ENCODE measurements at places on chromosomes 3 and 15.

GRCh38 chr3:150384296-150385212 is 23.5 kb upstream of the TSC22D2 start:
- H3K4me1 ChIP-seq = peaks cover 18% of the 10 kb centered on the region
- H3K27me3 ChIP-seq = no peaks in the 10 kb centered on the region
- no peaks in the 10 kb centered on the region for H3K36me3 ChIP-seq
- DNase-seq = peak; percentile 51

GRCh38 chr15:66598095-66598815 is 32.5 kb upstream of the LCTL start:
- H3K27me3 ChIP-seq = peaks cover 42% of the 10 kb centered on the region
- no peak overlapping the region for H3K27ac ChIP-seq
- H3K4me1 ChIP-seq = peaks cover 8% of the 10 kb centered on the region
- no peak overlapping the region for H3K4me3 ChIP-seq
- DNase-seq = no peak

DNA sequence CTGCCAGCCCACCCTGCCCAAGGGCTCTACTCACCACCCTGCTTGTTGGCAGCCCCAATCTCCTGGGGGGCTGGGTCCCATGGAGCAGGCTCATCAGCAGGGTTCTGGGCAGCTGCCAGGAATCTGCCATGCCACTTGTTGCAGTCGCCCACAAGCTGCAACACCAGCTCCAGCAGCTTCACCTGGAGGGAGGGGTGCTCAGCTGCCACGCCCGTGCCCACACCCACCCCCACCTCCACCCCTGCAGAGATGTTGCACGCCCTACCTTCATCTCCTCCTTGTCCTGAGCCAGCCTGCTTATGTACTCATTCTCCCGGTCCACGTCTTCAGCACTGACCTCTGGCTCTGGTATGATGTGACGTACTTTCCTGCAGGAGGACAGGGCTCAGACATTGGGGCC is 77.9 kb upstream of the C2CD4B start:
- DNase-seq = no peak
- no peaks in the 10 kb centered on the region for H3K4me1 ChIP-seq

- H3K4me3 ChIP-seq = no peak overlapping the region
- no peak for DNase-seq
- H3K27ac ChIP-seq = no peak overlapping the region
- H3K27me3 ChIP-seq = no peaks in the 10 kb centered on the region
- no peaks in the 10 kb centered on the region for H3K36me3 ChIP-seq
These were observed 187.2 kb downstream of the GHSR start for GRCh38 chr3:172261054-172261453.

GRCh38 chr3:65577843-65578430 is 460.8 kb downstream of the MAGI1 start:
- no peaks in the 10 kb centered on the region for H3K36me3 ChIP-seq
- no peak for DNase-seq
- no peaks in the 10 kb centered on the region for H3K4me1 ChIP-seq
- no peaks in the 10 kb centered on the region for H3K27me3 ChIP-seq

DNA sequence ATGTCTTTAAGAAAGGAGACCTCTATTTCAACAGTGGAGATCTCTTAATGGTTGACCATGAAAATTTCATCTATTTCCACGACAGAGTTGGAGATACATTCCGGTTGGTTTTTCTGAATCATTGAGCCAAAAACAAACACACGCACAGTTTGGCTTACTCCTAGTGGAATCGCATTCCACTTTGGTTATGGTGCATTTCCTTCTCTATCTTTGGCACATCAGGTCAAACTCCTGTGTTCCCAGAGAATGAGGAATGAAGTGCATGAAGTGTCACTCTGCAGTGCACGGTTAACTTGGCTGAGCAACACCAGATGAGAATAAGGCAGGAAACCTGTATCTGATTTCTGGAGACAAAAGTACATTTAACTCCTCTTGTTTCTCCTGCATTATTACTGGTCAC is 38.5 kb downstream of the HDC start:
- no peak for DNase-seq
- H3K4me3 ChIP-seq = no peak overlapping the region
- H3K4me1 ChIP-seq = no peaks in the 10 kb centered on the region
- H3K27ac ChIP-seq = no peak overlapping the region

GRCh38 chr15:66459818-66460615 is 37.5 kb downstream of the SNAPC5 start:
- no peak overlapping the region for H3K4me3 ChIP-seq
- H3K27me3 ChIP-seq = no peaks in the 10 kb centered on the region
- H3K27ac ChIP-seq = peak overlapping the region; percentile 38

DNA sequence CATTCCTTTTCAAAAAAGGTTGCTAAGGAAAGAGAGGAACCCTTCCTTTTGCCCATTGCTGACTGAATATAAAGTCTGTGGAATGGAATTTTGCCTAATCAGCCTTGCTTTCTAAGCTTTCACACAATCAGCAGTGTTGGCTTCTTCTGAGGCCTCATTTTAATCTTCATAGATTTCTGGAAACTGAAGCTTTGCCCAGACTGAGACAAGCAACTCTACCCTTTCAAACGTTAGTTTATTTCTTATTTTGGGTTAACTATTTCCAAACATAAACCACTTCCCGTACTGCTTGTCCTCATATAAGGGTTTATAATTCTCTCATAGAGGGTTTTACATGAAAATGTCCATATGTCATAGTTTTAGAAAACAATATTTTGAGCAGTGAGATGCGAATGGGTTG is 82.9 kb downstream of the NR1D2 start:
- no peaks in the 10 kb centered on the region for H3K36me3 ChIP-seq
- H3K4me1 ChIP-seq = no peaks in the 10 kb centered on the region
- H3K27ac ChIP-seq = no peak overlapping the region
- H3K27me3 ChIP-seq = no peaks in the 10 kb centered on the region

DNA sequence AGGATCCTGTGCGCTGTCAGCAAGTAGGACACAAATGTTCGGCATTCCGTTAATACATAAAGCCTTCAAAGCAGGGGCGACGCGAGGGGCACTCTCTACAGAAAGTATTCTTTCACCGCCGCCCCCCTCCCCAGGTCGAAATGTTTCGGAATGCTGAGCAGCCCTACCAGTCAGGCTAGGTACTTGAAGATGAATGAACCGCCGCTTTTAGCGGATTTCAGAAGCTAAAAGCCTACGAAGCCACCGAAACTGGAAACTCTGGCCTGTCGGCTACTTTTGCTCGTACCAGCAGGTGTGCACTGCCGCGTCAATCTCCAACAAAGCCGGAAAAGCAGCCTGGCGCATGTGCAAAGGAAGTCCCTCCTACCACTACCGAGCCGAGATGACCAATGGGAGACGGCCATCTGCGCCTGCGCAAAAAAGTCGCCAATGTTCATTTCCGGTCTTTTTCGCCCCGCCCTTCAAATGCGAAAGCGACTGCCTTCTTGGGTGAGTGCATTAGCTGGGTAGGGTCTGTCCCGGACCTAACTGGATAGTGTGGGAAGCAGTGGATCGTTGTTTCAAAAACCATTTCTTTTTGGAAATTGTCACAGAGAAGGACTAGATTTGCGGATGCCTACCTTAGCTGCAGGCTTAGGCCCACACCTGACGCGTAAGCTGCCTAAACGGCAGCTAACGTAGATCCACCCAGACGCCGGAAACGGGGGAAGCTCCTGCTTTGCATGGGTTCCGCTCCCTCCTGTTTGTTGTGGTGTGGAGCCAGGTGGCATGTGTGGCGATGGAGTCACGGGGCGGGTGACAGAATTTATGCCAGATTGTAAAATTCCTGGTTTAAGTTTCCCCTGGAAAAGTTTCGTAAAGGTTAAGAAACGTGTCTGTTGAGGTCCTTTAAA is at the start of gene WDR5B:
Gene WDR5B, minus strand, starts transcription at position 301 of the 893 bp plus-strand sequence. CDS start 534 bp downstream, outside the sequence.
- peak within 1 kb of the TSS; percentile 96 for H3K4me3 ChIP-seq
- peak; percentile 99 for DNase-seq
- H3K27ac ChIP-seq = peak within 1 kb of the TSS; percentile 97
- H3K27me3 ChIP-seq = peaks cover 4% of the 10 kb centered on the region
- peaks cover 32% of the 10 kb centered on the region for H3K36me3 ChIP-seq

- DNase-seq = no peak
- no peaks in the 10 kb centered on the region for H3K4me1 ChIP-seq
- H3K4me3 ChIP-seq = no peak overlapping the region
- H3K27ac ChIP-seq = no peak overlapping the region
- H3K27me3 ChIP-seq = no peaks in the 10 kb centered on the region
- H3K36me3 ChIP-seq = peaks cover 40% of the 10 kb centered on the region
These were observed 36.0 kb downstream of the XYLB start for GRCh38 chr3:38382506-38383080.

DNA sequence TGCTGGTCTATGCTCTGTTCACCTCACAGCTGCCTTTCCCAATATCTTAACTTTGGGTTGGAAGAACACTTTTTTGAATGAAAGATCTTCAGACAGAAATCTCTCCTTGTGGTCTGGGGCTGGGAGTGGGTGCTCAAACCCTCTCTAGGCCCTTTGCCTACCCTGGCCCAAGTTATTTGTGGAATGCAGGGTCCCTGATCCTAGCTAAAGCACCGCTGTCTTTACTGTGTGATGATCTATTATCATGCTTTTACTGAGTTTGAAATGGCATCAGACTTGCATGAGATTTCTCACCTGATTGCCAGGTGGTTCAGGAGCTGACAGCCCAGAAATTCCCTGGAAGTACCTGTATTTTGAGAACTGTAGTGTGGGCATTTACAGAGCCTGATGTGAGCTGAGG is 412.7 kb upstream of the ONECUT1 start:
- no peak overlapping the region for H3K4me3 ChIP-seq
- no peak overlapping the region for H3K27ac ChIP-seq
- no peak for DNase-seq
- H3K36me3 ChIP-seq = no peaks in the 10 kb centered on the region
- peaks cover 3% of the 10 kb centered on the region for H3K27me3 ChIP-seq

DNA sequence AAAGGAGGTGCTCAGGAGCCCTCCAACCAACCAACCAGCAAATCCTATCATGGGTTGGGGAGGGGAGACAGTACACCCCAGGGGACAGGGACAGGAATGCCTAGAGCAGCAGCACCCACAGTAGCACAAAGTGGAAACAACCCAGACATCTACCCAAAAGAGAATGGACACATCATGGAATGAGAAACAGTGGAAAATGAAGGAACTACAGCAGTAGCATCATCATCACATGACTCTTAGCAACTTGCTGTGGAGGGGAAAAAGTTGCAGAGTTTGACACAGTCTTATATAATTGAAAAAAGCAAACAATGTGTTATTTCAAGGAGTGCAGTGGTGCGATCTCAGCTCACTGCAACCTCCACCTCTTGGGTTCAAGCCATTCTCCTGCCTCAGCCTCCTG is 11.0 kb downstream of the C3orf22 start:
- H3K27ac ChIP-seq = no peak overlapping the region
- peaks cover 14% of the 10 kb centered on the region for H3K27me3 ChIP-seq
- no peaks in the 10 kb centered on the region for H3K4me1 ChIP-seq

GRCh38 chr3:176953106-176954060 is 243.9 kb downstream of the TBL1XR1 start:
- H3K4me3 ChIP-seq = no peak overlapping the region
- H3K4me1 ChIP-seq = no peaks in the 10 kb centered on the region
- no peaks in the 10 kb centered on the region for H3K36me3 ChIP-seq
- no peak overlapping the region for H3K27ac ChIP-seq
- no peaks in the 10 kb centered on the region for H3K27me3 ChIP-seq
